Right renal cortex interstitium (tissue), 3 donors: ENCODE measurements at places on chromosomes 3 and 15.

GRCh38 chr3:112084980-112085705 is 1.0 kb upstream of the C3orf52 start:
- DNase-seq: no peak

- DNase-seq: no peak
Measured at GRCh38 chr3:120622870-120623726, 27.0 kb downstream of the NDUFB4 start.

DNA sequence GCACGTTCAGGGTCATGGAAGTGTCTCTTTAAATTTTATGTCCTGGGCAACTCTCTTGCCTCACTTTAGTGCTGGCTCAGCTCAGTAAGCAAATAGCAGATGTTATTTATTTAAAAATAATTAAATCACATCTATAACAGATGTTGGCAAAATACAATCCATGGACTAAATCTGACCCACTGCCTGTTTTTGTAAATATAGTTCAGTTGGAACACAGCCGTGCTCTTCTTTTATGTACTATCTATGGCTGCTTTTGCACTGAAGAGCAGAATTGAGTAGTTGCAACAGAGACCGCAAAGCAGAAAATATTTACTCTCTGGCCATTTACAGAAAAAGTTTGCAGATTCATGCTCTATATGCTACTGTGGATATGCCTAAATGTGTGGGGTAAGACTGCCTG is 79.2 kb downstream of the SAMMSON start:
- DNase-seq: no peak

DNA sequence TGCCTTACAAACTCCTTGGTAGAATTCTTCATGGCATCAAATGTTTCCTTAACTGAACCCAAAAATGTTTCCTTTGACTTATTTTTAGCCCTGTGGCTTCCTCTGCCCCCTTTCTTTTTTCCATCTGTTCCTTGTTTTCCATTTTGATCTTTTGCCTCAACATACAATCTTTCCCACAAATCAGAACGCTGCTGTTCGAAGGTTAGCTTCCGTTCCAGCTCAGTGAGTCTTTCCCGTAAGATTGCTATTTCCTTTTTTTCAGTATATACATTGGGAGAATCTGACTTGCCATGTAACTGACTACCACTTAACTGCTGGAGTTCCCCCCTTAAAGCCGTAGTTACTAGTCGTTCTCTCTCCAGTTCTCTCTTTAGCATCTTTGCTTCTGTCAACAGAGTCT is 41.2 kb downstream of the PIGB start:
- DNase-seq: no peak

DNA sequence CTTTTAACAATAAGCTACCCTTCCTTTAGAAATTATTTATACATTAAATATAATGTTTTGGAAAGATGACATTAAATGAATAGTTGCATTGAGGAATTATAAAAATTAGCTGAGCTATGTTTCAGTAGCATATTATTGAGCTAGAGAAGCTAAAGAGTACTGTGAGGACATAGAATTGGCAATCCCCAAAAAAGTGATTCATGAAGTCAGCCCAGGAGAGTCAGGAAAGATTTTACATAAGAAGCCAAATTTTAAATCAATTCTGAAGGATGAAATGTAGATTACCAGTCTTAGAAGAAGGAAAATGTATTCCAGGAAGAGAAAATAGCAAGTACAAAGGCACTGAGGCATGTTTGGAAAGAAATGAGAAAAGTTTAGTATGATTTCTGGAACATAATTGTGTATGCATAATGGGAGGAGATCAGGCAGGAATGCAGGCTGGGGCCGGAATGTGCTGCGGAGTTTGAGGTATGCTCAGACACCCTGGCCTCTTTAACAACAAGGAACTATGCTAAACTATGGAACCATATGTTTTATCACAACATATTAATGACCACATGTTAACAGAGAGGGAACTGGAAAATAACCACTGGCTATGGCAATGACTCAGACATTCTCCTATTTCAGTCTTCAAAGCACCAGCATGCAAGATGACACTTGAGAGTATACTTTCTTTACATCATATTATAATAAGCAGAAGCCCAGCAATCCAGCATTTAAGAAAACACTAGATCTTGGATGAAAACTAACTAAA is 103.3 kb upstream of the COL8A1 start:
- DNase-seq: no peak

- DNase-seq: no peak
Measured at GRCh38 chr15:80835336-80835735, 56.2 kb downstream of the CEMIP start.

DNA sequence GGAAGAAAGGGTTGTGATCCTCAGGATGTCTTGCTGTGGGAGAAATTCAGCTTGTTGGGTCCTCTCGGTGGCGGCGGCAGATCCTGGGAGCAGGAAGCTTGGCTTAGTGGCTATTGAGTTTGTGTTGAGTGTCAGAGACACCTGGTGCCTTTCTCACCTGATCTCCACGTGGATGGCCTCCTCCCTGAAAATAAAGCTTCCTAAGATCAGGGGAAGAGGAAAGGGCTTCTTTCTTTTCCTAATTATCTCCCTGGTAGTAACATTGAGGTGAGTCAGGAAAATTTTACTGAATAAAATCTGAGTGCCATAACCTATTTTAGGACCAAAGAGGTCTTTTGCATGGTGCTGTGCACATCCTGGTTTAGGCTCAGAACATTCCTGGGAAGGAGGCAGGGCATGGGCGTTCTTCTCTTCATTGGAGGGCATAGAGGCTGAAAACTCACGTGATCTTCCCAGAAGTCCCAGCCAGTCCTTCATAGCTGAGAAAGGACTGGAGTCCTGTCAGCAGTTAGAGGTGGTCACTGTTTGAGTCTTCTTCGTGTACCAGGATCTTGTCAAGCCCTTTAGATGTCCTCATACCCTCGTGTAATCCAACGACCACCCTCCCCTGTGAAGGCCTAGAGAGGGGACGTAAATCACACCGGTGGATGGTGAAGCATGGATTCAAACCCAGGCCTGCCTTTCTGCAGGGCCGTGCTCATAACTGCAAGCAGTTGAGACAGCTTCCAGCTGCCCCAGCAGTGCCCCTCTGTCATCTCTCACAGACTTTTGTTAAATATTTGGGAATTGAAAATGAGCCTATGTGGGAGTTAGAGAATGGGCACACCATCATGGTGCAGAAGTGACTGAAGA is 1.1 kb downstream of the CMTM8 start:
- peak; percentile 6 for DNase-seq

DNA sequence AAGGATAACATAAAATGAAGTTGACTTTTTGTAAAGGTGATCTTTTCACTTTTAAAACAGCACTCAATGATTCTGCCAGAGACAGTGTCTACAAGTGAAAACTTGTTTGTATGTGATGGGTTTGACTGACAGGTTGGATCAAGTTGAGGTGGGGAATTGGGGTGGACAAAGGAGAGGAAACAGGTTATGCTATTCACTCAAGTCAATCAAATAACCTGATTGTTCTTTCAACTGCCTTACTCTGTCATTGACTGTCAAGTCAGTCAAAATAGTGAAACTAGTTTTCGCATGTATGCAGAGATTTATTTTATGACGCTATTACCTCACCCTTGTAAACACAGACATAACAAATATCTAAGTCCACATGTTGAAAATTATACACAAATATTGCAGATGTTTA is 187.7 kb downstream of the ROBO2 start:
- DNase-seq: no peak

- DNase-seq: no peak
Measured at GRCh38 chr3:63724987-63725386, 72.5 kb downstream of the SNTN start.

DNA sequence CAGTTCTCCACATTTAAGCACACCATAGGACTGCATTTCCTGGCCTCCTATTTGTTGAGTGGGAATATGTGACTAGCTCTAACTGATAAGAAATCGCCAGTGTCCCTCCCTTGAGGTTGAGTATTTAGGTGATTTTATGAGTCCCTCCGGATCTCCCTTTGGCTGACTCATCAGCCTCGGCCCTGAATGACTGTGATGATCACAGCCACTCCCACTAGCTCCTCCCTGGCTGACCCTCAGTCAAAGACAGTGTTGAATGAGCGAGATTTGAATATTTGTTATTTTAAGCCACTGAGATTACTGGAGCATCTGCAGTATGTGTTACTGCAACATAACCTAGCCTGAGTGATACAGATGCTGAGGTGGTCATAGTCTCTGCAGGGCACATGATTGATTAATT is 515.3 kb downstream of the EPHB1 start:
- no peak for DNase-seq

GRCh38 chr3:156594219-156594683 is 39.3 kb upstream of the SSR3 start:
- DNase-seq: no peak

DNA sequence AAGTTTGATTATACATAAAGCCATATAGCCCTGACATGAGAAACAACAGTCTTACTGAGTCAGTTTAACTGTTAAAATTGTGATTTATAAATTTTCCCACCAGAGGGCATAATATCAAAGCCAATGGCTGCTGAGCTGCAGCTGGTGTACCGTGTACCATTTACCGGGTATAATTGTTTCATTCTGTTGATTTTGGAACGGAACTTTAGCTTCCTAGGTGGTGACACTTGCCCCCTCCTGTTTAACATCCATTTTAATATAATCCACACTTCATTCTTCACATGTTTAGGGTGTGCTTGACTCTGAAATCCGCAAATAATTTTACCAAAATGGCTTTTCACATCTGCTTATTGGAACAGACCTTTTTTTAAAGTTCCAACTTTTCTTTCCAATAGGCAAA is 72.8 kb downstream of the SLC9A9 start:
- DNase-seq: no peak

DNA sequence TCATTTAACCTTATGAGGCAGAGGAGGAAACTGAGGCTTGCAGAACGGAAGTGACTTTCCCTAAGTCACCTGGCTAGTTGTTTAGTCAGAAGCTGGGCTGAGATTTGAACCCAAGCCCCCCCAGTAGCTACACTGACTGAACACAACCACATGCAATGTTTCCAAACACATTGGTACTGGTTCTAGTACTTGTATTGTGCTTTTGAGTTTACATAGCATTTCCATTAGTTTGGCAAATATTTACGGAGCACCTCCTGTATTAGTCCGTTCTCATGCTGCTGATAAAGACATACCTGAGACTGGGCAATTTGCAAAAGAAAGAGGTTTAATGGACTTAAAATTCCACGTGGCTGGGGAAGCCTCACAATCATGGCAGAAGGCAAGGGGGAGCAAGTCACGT is 56.3 kb upstream of the ITGA11 start:
- no peak for DNase-seq

- no peak for DNase-seq
Measured at GRCh38 chr15:59160880-59161593, 45.6 kb upstream of the LDHAL6B start.

- no peak for DNase-seq
Measured at GRCh38 chr3:184284696-184285095, 8.9 kb downstream of the ECE2 start.

- DNase-seq: no peak
Measured at GRCh38 chr15:43879386-43880355, 52.9 kb downstream of the WDR76 start.

GRCh38 chr15:100867433-100867832 is 12.2 kb upstream of the ALDH1A3 start:
- no peak for DNase-seq

DNA sequence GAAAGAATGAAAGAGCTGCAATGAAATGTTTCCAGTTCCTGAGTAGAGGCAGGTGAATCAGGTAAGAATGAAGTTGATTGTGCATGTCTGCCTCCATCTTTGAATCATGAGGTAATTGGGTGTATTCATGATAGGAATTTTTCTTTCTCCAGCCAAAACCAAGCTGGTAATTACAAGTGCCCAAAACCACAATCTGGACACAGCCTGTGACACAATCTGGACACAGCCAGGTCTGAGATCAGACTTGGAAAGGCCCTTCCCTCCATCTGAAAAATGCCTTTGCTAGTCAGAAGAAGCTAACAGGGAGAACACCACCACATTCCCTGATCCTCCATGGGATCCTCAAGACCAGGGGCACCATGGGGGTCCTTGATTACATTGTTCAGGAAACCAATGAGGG is 338.5 kb upstream of the THBS1 start:
- DNase-seq: no peak

DNA sequence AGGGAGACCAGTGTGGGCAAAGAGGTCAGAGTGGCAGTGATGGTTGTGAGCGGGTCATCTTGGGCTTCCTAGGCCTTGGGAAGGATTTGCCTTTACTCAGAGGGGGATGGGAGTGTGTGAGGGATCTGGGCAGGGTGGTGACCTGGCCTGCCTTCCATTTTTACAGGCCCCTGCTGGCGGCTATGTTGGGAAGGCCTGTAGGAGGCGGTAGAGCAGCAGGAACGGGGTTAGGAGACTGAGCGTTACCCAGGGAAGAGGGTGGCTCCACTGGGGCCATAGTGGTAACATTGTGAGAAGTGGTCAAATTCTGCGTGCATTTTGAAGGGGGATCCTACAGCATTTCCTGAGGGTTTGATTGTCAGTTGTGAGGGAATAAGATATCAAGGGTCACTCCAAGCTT is 307.3 kb upstream of the CTDSPL start:
- no peak for DNase-seq

DNA sequence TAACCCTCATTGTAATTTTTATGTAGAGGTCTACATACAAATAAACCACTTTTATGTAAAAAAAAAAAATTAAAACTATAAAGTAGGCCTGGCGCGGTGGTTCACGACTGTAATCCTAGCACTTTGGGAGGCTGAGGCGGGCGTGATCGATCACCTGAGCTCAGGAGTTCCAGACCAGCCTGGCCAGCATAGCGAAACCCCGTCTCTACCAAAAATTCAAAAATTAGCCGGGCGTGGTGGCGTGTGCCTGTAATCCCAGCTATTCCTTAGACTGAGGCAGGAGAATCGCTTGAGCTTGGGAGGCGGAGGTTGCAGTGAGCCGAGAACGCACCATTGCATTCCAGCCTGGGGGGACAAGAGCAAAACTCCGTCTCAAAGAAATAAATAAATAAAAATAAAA is 766 bp upstream of the SLC12A6 start:
- DNase-seq: no peak

DNA sequence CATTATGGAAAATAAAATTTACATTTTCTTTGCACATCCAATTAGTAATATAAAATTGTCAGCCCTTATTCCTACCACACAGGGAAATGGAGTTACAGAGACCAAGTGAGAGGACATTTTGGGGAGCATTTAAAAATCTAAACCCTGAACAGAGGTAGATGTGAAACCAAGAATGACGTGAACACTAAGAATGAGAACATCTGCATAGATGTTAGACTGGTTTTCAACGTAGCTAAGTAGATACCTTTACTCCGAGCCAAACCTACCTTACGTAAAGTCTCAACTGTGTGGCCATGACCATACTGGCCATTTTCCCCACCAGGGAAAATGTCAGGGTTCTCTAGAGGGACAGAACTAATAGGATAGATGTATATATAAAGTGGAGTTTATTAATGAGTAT is 51.4 kb upstream of the THBS1 start:
- DNase-seq: no peak
